CD4-positive, CD25-positive, alpha-beta regulatory T cell (primary cell): ENCODE measurements at places on chromosomes 6 and 20. TPM values are rescaled to one million over a fixed set of nuclear protein-coding genes. Genes with fewer than 3 reads are reported as not detected.

Gene DYNLT1
- 123 TPM for total RNA-seq

- H3K27ac ChIP-seq, result no peak overlapping the region
- no peak for DNase-seq
- H3K4me1 ChIP-seq, result no peaks in the 10 kb centered on the region
These were observed 6.6 kb upstream of the TP53RK start for GRCh38 chr20:46695892-46696291.

GRCh38 chr20:58086763-58087561, 141.5 kb downstream of the ANKRD60 start:
- H3K27me3 ChIP-seq, result no peaks in the 10 kb centered on the region
- no peaks in the 10 kb centered on the region for H3K36me3 ChIP-seq
- H3K4me3 ChIP-seq, result no peak overlapping the region
- no peak overlapping the region for H3K27ac ChIP-seq

DNA sequence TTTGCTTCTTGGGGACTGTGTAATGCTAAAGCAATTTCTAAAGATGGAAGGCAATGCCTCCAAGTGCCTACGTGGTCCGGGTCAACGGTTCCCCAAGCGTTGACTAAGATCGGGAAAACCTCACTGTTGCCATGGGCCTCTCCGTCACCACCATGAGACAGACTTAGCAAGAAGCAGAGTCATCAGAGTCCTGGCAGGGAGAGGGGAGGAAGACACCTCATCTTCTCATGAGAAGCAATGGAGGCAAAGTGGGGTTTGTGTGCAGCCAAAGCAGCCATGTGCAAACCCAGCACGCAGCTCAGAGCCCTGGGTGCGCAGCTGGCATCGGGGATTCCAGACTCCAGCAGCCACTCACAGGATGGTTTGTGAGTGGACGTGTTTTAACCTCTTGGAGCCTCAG, 111.4 kb downstream of the SYNDIG1 start:
- H3K4me1 ChIP-seq, result no peaks in the 10 kb centered on the region
- H3K27me3 ChIP-seq, result no peaks in the 10 kb centered on the region

DNA sequence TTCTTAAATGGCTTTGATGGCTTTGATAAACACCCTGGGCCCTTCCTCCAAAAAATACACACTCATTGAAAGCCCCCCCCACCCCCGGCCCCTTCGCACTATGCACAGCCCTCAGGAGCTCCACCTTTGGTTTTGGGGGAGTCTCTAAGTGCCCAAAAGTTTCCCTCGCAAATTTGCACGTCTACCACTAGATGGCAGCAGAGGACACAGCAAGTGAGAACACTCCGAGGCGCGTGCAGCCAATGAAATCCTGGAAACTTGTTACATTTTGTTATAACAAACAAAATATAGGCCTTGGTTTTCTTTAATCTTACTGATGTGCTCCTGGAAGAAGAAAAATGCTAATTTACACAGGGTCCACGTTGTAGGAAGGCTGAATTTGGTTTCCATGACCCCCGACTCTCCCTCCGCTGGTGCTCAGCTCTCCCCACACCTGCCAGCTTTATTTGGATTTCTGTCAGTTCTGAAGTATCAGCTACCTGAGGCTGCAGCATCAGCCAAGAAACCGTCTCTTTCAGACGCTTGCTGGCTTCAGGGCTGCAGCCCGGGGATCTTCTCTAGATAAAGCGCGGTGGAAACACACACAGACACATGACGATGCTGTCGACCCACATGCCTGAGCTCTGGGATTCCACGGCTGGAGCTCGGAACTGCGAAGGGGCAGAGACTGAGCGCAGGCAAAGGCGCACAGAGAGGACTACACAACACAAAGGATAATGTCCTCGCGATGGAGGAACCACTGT, 148.3 kb upstream of the RPS6KA2 start:
- no peaks in the 10 kb centered on the region for H3K4me1 ChIP-seq
- no peaks in the 10 kb centered on the region for H3K27me3 ChIP-seq
- no peaks in the 10 kb centered on the region for H3K36me3 ChIP-seq
- H3K27ac ChIP-seq, result no peak overlapping the region
- no peak overlapping the region for H3K4me3 ChIP-seq

DNA sequence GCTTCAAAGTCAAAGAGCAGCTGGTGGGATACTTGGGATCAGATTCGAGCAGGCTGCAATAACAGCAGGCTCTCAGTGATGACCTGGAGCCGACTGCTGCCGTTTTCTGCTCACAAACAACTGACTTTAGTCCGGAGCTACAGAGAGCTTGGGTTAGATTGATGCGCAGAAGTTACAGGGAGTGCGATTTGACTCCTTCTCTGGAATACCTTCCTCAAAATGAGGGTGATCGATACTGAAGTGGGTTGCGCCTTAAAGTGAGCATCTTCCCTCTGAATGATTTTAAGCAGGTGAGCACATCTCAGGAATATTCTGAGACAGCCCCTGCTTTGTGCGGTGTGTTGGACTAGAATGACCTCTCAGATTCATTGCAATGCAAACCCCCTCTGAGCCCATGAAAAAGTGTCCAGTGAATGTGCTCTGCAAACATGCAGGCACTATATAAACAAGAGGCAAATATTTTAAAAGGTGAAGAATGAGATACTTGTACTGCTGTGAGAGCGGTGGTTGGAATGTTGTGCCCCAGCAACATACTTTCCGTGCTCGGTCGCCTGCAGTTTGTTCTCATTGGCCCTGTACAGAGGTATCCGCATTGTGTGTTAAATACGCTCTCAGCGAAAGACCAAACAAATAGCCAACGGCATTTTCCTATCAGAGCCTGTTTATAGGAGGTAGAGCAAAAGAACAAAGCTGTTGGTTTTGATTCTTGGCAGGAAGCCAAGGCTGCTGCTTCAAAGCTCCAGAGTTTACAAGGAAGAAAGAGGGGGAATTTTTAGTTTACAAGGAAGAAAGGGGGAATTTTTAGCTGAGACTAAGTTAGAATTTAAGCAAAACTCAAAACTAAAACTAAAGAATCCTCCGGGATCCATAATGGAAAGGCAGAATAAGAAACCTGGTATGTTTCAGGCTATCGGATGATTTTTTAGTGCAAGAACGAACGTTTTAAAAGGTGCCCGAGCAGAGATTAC, 67.7 kb downstream of the PHACTR2 start:
- H3K27ac ChIP-seq, result no peak overlapping the region
- H3K27me3 ChIP-seq, result no peaks in the 10 kb centered on the region
- no peak overlapping the region for H3K4me3 ChIP-seq
- H3K4me1 ChIP-seq, result no peaks in the 10 kb centered on the region
- peaks cover 10% of the 10 kb centered on the region for H3K36me3 ChIP-seq
